Esophagus muscularis mucosa (tissue), 4 donors: ENCODE measurements at places on chromosomes 7 and 10. TPM values are rescaled to one million over a fixed set of nuclear protein-coding genes. Genes with fewer than 3 reads are reported as not detected.

GRCh38 chr10:101241840-101242707, 12.8 kb upstream of the LBX1 start:
- no peaks in the 10 kb centered on the region for H3K36me3 ChIP-seq
- peaks cover 8% of the 10 kb centered on the region for H3K27me3 ChIP-seq
- no peak for DNase-seq

DNA sequence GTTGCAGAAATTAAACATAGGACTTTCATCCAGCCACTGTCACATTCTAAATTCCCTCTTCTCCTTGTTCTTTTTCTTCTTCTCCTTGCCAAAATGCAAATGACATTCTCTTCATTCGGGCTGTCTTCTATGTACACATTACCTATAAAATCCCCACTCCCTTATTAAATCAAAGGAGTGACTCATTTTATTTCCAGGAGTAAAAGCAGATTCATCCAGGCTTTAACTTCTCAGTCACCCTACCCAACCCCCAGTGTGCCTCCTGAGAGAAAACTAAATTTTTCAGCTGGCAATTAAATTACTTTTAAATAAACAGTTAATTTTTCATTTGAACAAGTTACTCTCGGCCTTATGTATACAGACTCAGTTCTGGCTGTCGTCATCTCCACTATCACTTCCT, 223.9 kb upstream of the SHH start:
- H3K27me3 ChIP-seq, result no peaks in the 10 kb centered on the region
- H3K27ac ChIP-seq, result no peak overlapping the region

GOLGA7B gene
- 0.06 TPM for total RNA-seq

GRCh38 chr10:70542565-70542938, 60.0 kb downstream of the PRF1 start:
- H3K4me1 ChIP-seq, result no peaks in the 10 kb centered on the region
- no peak overlapping the region for H3K4me3 ChIP-seq
- H3K36me3 ChIP-seq, result peaks cover 32% of the 10 kb centered on the region
- DNase-seq, result no peak
- H3K27ac ChIP-seq, result no peak overlapping the region

AHR gene
- 70.8 TPM for total RNA-seq

- no peak overlapping the region for H3K27ac ChIP-seq
- H3K36me3 ChIP-seq, result no peaks in the 10 kb centered on the region
- no peak overlapping the region for H3K4me3 ChIP-seq
- DNase-seq, result no peak
Observed at GRCh38 chr7:24440892-24441291, 132.4 kb upstream of the PALS2 start.

- H3K4me1 ChIP-seq, result no peaks in the 10 kb centered on the region
- H3K36me3 ChIP-seq, result no peaks in the 10 kb centered on the region
- no peak overlapping the region for H3K4me3 ChIP-seq
- no peak for DNase-seq
Observed at GRCh38 chr10:24502801-24503460, 220.8 kb downstream of the ARHGAP21 start.

GRCh38 chr7:116218051-116218645, 7.8 kb downstream of the TES start:
- no peak overlapping the region for H3K4me3 ChIP-seq
- H3K4me1 ChIP-seq, result peaks cover 98% of the 10 kb centered on the region
- peak overlapping the region; percentile 97 for H3K27ac ChIP-seq
- no peaks in the 10 kb centered on the region for H3K36me3 ChIP-seq
- no peak for DNase-seq
- H3K27me3 ChIP-seq, result no peaks in the 10 kb centered on the region

GCK gene
- total RNA-seq, result 2.8 TPM

- no peaks in the 10 kb centered on the region for H3K36me3 ChIP-seq
- no peaks in the 10 kb centered on the region for H3K27me3 ChIP-seq
- no peak overlapping the region for H3K4me3 ChIP-seq
- no peaks in the 10 kb centered on the region for H3K4me1 ChIP-seq
- DNase-seq, result peak; percentile 83
Observed at GRCh38 chr7:150910996-150911422, 58.7 kb downstream of the AOC1 start.

- no peaks in the 10 kb centered on the region for H3K36me3 ChIP-seq
- H3K27ac ChIP-seq, result no peak overlapping the region
- H3K27me3 ChIP-seq, result no peaks in the 10 kb centered on the region
- H3K4me3 ChIP-seq, result no peak overlapping the region
- no peak for DNase-seq
Observed at GRCh38 chr10:24825551-24825950, 101.9 kb upstream of the ARHGAP21 start.

DNA sequence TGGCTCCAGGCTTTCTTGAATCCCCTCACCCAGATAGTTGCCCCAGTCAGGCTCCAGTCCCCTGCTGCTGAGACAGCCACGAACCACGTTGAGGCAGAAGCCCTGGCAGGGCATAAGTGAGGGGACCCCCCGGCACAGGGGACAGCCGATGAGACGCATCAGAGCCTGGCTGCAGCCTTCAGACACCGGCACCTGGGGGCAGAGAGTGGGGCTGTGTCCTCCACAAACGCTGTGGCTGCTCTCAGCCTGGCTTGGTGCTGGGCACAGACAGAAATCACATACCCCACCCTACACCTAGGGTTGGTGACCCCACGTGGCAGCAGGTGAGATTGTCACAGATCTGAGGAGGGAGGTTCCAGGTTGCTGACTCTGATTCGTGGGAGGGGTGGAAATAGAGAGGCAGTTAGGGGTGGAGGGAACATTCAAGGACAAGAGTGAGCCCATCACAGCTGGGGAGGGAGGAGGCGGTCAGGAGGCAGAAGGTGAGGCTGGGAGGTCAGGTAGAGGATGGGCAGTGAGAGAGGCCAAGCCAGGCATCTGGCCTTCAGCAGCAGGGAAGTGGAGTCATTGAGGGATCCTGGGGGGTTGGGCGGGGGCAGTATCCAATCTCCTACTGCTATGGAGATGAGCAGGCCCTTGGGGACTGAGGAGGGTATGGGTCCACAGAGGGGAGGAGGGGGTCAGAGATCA, 3.2 kb downstream of the GPC2 start:
- H3K4me3 ChIP-seq, result no peak overlapping the region
- peaks cover 33% of the 10 kb centered on the region for H3K4me1 ChIP-seq
- no peak overlapping the region for H3K27ac ChIP-seq
- no peak for DNase-seq
- H3K36me3 ChIP-seq, result no peaks in the 10 kb centered on the region

DNA sequence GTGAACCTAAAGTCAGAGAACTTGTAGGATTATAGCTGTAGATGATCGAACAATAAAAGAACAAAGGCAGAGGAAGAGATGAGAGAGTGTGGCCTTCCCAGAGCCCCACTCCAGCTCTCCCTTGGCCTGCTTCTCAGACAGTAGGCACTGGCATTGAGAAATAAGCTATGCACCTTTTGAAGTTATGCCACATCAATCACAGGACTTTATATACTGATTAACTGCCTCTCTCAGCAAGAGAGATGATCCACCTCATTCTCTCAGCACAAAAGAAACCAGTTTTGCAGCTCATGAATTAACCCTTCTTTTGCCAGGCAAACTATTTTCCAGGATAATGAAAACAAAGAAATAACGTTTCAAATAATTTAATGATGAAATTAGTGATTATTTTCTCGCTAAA, 22.0 kb upstream of the CTTNBP2 start:
- H3K4me3 ChIP-seq, result no peak overlapping the region
- no peaks in the 10 kb centered on the region for H3K4me1 ChIP-seq
- no peaks in the 10 kb centered on the region for H3K36me3 ChIP-seq
- H3K27me3 ChIP-seq, result no peaks in the 10 kb centered on the region
- no peak for DNase-seq
- no peak overlapping the region for H3K27ac ChIP-seq

DNA sequence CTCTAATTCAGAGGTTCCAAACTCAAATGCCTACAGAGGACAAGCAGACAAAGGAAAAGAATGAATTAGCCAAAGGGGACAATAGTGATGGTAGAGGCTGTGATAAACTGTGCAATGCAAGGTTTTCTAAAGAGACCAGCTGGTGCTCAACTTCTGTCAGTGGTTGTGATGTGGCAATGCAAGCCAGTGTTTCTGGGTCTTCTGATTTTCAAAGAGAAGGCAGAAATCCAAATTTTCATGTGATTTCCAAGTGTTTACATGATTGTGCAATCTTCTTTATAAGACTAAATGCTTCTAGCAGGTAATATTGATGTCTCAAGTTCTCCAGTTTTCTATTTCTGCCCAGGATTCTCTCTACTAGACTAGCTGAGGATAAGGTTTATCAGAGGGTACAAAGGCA, 135.9 kb downstream of the PCDH15 start:
- no peaks in the 10 kb centered on the region for H3K27me3 ChIP-seq
- no peak for DNase-seq
- no peaks in the 10 kb centered on the region for H3K36me3 ChIP-seq

- DNase-seq, result no peak
- no peaks in the 10 kb centered on the region for H3K27me3 ChIP-seq
- H3K36me3 ChIP-seq, result no peaks in the 10 kb centered on the region
- H3K27ac ChIP-seq, result no peak overlapping the region
Observed at GRCh38 chr7:112120696-112121217, 85.4 kb downstream of the DOCK4 start.

DNA sequence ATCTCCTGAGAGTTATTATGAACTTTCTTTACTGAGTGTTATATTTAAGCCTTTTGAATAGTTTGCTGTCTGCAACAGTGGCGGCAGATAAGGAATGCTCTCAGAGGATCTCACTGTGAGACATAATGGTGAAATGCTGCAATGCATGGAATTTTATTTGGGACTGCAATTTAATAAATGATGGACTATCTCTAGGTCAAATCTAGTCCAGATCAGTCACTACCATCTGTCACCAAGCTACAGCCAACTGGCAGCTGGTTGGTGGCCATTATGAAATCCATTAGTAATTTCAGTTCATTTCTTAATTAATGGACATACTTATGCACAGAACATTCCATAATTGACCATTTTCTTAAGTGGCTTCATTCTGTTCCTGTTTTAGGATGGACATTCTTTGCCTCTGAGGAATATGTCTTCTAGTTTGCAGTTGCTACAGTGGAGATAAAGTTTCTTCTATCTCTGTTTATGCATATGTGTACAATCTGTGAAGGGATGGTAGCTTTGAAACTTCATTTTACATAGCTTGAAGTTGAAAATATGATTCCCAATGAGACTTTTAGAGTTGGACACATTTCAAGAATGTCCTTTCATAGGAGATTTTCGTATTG, 586.6 kb downstream of the SUGCT start:
- no peak overlapping the region for H3K27ac ChIP-seq
- H3K27me3 ChIP-seq, result no peaks in the 10 kb centered on the region
- DNase-seq, result no peak

DNA sequence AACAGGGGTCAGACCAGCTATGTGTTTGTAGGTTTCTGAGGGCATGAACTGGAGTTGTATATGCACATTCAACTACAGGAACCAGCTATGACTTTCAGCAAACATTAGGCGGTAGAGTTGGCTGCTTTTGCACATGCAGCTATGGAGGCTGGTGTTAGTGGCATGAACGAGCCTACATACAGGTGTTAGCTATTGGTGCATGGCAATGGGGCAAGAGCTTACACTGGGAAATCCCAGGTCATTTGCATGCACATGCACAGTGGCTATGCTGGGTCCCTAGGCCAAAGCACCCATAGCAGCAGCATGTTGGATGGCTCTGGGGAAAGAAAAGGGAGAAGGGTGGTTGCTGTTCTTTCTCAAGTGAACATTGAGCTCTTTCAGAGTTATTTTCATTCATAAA, 1018.5 kb upstream of the PHF14 start:
- no peaks in the 10 kb centered on the region for H3K27me3 ChIP-seq
- no peak for DNase-seq
- no peak overlapping the region for H3K27ac ChIP-seq

GRCh38 chr7:85103357-85103756, 83.5 kb downstream of the SEMA3D start:
- H3K4me1 ChIP-seq, result no peaks in the 10 kb centered on the region
- no peak overlapping the region for H3K4me3 ChIP-seq
- no peaks in the 10 kb centered on the region for H3K27me3 ChIP-seq
- H3K36me3 ChIP-seq, result no peaks in the 10 kb centered on the region
- DNase-seq, result no peak

- no peak for DNase-seq
- no peaks in the 10 kb centered on the region for H3K27me3 ChIP-seq
- H3K27ac ChIP-seq, result peak overlapping the region; percentile 63
- H3K4me1 ChIP-seq, result peaks cover 80% of the 10 kb centered on the region
- peaks cover 71% of the 10 kb centered on the region for H3K36me3 ChIP-seq
- no peak overlapping the region for H3K4me3 ChIP-seq
Observed at GRCh38 chr7:107944411-107945169, 53.6 kb downstream of the DLD start.

- H3K27me3 ChIP-seq, result no peaks in the 10 kb centered on the region
- H3K27ac ChIP-seq, result no peak overlapping the region
- H3K4me3 ChIP-seq, result no peak overlapping the region
- DNase-seq, result no peak
- H3K4me1 ChIP-seq, result no peaks in the 10 kb centered on the region
Observed at GRCh38 chr7:69208848-69209247, 389.4 kb upstream of the AUTS2 start.

C7orf57 gene
- not detected for total RNA-seq

DNA sequence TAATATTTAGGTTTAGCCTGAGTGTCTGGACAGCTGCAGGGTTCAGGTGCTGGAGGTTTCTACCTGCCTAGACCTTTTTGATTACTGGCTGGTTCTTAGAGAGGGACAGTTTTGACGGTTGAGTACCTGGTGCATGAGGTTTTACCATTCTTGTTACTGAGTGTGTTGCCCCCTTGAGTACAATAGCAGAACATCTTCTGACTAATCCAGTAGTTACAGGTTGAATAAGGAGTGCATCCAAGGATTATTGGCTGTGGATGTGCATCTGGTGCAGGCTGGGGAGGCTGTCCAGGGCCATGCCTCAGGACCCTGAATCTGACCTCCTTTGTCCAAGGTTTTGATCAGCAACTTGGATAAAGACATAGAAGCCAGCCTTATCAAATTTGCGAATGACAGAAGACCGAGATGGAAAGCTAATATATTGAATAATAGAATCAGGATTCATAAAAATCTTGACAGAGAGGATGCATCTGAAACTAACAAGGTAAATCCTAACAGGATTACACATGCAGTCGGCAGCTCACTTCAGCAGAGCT, 23.1 kb downstream of the PLPP4 start:
- H3K4me3 ChIP-seq, result no peak overlapping the region
- H3K36me3 ChIP-seq, result no peaks in the 10 kb centered on the region
- no peak overlapping the region for H3K27ac ChIP-seq
- DNase-seq, result peak; percentile 68

KNDC1 gene
- 1.2 TPM for total RNA-seq

DNA sequence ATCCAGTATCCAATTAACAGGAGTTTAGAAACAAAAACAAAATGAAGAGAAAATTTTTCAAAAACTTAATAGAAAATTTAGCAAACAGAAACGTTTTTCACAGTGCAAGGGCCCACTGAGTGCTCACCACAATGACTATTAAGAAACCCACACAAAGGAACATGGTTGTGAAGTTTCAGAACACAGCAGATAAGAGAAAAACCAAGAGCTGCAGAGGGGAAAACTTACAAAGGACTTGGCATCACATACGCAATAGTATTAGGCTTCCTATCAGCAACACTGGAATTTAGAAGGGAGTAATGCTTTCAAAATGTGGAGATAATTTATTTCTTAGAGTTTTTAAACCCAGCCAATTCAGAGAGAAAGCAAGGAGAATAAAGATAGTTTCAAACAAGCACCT, 1.7 kb upstream of the C7orf25 start:
- H3K27ac ChIP-seq, result no peak overlapping the region
- no peak for DNase-seq
- H3K27me3 ChIP-seq, result no peaks in the 10 kb centered on the region
